NCI-H446 (cell line): ENCODE measurements at places on chromosomes 11 and 22.
A peak's percentile ranks its signal among the peaks of the same experiment; 100 is the strongest.

DNA sequence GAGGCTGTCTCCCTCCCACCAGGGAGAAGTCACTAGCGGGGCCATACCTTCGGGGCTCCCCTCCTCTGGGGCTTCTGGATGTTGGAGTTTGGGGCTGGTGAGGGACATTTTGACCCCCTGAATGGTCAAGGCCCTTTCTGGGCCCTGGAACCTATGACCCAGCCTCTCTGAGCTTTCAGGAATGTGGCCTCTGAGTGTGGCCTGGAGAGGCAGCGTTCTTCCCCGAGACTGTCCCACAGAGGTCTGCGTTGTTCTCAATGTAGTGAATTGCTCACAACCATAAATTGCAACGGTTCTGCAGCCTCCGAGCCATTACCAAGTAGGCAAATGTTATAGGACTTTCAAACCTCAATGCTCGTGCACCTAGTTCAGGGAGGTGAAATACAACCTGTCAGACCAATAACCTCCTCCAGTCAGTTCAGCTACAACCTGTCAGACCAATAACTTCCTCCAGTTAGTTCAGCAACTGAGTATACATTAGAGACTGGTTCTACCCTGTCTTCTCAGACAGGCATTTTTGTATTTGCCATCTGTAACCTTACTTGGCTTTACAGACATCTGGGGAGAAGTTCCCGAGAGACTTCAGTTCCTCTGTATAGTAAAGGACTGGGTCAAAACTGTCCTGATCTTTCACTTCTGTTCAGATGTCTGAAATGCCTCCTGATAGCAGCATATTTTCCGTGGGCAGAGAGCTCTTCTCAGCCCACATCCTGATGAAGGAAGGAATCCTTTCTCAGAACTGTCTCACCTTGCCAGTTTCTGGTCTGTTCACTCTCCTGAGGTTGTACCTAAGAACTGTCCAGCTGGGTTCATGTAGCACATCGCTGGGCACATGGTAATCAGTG is 34.2 kb downstream of the MICAL2 start:
- no peak for DNase-seq

DNA sequence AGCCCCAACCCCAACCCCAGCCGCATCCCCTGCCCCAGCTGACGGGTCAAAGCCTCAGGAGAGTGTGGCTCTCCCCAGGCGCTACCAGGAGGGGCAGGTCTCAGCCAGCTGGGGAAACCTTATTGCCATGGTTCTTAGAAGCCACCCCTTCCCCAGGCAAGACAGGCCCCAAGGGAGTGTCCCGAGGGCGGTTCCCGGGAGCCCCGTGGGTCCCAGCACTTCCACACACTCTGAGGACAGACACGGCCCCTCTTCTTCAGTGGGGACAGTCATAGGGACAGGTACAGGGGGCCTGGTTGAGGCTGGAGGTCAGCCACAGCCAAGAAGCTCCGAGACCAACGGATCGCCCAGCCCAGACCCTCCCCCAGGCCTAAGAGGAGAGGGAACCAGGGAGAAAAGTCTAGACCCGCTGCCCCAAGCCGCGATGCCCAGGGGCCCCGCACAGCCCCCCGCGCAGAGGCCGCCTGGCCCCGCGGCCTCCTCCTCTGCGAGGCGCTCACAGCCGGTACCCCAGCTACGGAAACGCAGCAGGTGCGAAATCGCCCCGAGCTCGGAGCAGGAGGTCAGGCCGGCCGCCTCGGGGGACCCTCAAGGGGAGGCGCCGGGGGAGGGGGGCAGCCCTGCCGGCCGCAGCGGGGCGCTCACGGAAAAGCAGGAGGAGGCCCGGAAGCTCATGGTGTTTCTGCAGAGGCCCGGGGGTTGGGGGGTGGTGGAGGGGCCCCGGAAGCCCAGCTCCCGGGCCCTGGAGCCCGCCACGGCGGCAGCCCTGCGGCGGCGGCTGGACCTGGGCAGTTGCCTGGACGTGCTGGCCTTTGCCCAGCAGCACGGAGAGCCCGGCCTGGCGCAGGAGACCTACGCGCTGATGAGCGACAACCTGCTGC is 2.6 kb downstream of the KLHDC7B start:
- no peak for DNase-seq

- DNase-seq, result no peak
Measured at GRCh38 chr11:33263549-33263948, 6.4 kb downstream of the HIPK3 start.

- no peak for DNase-seq
Measured at GRCh38 chr11:83156996-83157593, at the start of gene PCF11. Gene PCF11 (plus strand): TSS chr11:83157131. CDS start chr11:83157440, 309 bp downstream.

GRCh38 chr22:36160499-36160942 is at the start of gene APOL3:
Gene APOL3 (minus strand): TSS chr22:36160755. CDS start chr22:36149055, 11,700 bp downstream.
- no peak for DNase-seq

GRCh38 chr11:43789700-43790443 is 90.8 kb upstream of the ALKBH3 start:
- no peak for DNase-seq

DNA sequence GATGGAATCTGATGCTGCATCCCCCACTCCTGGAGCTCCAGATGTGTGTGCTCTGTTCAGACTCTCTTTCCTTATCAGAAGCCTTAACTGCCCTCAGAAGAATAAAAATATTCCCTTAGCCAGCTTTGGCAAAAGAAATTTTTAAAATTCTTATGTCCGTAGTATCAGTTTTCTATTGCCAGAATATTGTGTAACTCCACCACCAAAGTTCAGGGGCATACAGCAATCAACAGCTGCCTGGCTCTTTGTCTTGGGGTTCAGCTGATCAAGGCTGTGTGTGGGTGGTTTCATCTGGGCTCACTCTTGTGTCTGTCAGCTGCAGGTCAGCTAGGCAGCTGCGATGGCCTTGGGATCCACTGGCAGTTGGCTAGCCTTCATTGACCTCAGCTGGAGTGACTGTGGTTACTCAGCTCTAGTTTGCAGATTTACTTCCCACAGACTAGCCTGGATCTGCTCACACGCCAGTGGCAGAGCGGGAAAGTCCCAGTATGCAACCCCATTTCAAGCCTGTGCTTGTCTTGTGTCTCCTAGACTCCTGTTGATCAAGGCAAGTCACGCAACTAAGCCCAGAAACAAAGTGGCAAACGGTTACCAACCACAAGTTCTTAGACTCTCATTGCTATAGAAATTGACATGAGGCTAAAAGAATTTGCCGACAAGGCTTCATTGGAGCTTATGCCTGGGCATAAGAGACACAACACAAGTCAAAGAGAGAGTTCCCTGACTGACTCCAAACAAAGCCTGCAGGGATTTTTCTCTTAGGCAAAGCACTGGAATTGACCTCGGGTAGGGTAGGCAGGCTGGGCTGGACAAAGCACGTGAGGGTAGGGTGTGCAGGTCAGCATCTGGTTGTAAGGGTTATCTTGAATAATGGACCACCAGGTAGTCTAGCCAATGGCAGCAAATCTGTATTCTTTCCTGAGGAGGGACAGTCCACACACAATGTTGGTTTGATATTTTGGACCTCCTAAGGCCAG is 7.5 kb downstream of the TMEM138 start:
- DNase-seq, result no peak

GRCh38 chr22:30535182-30535581 is 11.4 kb downstream of the SEC14L6 start:
- DNase-seq, result no peak

DNA sequence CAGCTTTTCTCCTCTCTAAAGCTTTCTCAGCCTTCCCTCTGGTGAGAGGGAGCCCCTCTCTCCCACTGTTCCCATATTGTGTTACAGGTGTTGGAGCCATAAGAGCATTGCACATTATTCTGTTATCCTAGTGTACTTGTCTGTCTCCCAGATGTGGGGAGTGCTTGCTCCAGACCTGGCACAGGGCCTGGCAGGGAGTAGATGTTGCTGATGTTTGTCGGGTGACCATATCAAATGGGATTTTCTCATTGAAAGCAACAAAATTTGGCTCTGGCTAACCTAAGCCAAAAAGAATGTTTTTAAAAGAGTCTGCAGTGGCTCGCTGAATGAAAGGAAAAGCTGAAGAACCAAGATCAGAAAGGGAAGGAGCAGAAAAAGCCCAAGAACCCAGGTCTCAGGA is 41.1 kb downstream of the CYB5R2 start:
- DNase-seq, result no peak

GRCh38 chr22:30920407-30920806 is 48.2 kb downstream of the MORC2 start:
- DNase-seq, result peak; percentile 60

GRCh38 chr22:49099496-49100124 is 728.1 kb downstream of the BRD1 start:
- DNase-seq, result no peak

DNA sequence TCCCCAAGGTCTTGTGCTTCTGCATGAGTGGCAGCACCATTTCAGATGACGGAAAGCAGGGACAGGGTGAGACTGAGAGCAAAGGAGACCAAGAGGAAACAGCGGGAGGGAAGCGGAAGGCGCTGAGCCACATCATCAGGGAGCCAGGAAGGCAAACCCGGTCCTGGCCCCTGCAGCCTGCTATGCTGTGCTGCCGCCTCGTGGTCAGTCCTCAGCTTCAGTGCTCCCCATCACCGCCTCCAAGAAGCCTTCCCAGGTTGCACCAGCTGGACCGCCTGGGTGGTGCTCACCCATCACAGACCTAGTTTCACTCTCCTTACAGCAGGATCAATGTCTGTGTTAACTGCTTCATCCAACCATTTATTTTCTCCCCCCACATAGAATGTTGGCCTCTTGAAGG is 73.0 kb upstream of the PHF21B start:
- no peak for DNase-seq

GRCh38 chr11:81869351-81870065 is 864.2 kb downstream of the FAM181B start:
- no peak for DNase-seq

GRCh38 chr11:132168344-132168981 is 798.0 kb downstream of the NTM start:
- DNase-seq, result no peak
